A549 (cell line): ENCODE measurements at places on chromosomes 7 and 10. TPM values are rescaled to one million over a fixed set of nuclear protein-coding genes. Genes with fewer than 3 reads are reported as not detected.

- peak; percentile 58 for DNase-seq
These were observed 201.0 kb upstream of the IMMP2L start for GRCh38 chr7:111763221-111763801.

DNA sequence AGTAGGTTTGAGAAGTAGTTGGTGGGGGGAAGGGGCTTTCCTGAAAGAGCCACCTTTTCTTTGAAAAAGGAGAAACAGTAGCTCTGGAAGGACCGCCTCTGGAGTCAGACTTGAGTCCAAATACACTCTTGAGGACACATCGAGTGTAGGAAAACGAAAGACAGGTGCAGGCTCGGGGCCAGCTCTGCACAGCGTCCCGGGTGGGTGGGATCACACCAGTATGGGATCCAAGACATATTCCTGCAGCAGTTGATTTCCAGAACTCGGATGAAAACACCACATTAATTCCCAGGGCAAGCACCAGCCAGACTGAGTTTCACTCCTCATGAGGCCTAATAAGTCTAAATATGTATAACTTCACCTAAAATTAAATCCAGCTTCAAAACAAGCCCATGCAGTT, 61.4 kb downstream of the ASB13 start:
- DNase-seq: no peak

GRCh38 chr7:19834566-19834965, 61.1 kb upstream of the TMEM196 start:
- DNase-seq: no peak

DNA sequence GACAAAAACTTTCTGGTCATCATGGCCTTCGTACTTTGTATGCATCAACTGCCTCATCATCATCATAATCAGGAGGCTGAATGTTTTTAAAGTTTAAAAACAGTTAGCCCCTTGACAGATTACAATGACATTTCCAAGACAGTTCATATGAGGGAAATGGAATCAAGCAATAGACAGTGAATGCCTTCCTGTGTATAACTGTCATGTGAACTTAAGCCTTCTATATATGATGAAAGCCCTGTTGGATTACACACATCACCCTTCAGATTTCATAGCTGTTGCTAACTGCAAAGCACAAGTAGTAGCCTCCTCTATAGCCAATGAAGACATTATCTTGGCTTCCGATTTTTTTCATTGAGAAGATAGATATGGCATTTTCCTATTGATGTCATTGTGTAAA, 154.0 kb downstream of the PLXDC2 start:
- DNase-seq: no peak

DNA sequence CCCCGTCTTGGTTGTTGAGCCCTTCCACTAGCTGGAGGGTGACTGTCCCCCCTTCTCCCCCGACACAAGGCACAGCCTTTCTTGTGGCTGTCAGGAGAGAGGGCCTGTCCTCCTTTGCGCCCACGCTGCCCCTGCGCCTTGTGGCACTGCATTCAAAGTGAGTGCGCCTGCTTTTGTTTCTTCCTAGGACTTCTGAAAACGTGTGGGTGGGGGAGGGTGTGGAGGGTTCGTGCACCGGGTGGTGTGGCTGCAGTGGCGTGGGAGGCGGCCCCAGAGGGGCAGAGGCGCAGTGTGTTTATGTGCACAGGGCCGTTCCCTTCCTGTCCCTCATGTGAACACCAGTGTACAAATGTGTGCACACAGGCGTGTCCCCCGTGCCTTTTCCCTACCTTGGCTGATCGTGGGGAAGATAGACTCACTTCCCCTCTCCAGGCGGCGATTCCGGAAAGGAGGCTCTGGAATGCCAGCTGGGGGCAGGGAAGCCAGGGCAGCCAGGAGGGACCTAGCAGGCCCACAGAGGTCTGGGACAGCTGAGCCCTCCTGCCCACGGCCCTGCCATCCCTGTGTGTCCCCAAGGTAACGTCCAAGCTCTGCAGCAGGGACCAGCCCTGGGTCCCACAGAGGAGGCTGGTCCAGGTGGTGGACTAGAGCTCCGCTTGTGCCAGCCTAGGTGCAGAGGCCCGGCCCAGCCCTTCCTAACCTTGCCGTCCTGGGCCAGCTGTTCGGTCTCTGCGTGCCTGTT, 88.8 kb downstream of the LHPP start:
- no peak for DNase-seq

DNA sequence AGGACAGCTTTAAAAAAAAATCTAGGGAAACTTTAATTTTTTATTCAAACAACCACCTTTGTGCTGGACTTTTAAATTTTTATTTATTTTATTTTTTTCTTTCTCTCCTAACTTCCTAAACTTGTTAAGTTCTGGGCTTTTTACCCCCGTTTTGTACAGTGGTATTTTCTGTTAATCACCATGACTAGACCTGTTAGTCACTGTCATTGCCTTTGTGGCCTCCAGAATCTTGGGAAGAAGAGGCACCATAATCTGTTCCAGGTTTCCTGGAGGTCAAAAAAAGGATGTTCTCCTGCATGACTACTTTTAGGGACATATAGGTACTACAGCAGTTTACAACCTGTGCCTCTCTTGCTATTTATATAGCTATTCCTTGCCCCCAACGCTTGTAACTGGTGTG, 31.1 kb upstream of the DDX50 start:
- no peak for DNase-seq

DNA sequence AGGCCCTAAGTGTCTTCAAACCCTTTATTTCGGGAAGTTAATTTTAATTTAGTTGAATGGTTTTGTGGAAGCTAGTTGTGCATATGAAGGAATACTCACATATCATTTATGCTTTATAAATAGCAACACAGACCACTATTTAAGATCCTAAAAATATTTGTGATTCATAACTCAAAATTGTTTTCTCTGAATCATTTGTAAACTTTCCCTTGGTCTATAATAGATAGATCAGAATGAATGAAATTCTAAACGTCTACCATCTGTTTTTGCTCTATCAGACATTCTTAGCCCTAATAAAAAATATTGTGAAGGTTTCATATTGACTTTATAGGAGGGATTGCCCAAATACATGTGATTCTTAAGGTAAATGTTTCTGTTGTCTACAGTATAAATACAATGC, 43.5 kb downstream of the LOXL4 start:
- no peak for DNase-seq

- DNase-seq: no peak
These were observed 177.2 kb downstream of the TAX1BP1 start for GRCh38 chr7:27917119-27917518.

DNA sequence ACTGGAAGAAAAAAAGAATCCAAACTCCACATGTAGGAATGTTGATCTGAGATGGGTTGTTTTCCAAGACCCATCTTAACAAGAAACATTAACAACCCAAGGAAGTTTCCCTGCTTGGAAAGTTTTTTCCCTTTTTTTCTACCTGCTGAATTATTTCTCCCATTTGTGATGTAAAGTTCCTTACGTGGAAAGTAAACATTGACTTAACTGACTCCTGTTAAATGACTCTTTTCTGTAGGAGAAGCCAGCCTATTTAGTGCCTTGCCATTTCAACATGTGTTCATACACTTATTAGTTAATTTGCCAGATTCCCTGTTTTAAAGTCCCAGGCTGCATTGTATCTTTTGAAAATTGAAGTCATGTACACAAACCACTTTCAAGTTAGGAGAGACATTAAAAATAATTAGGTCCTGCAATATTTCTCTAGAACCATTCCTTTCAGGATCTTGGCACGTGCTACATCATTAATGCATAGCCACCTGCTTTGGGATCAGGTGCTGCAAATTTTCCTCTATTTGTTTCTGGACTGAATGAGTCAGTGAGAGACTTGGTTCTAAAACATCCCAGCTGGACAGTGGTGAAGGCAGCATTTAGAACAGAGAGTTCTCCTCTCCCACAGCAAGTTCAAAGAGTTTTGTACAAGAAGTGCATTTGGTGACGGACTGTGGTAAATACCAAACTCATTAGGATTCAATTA, 698.5 kb downstream of the SUGCT start:
- no peak for DNase-seq

DNA sequence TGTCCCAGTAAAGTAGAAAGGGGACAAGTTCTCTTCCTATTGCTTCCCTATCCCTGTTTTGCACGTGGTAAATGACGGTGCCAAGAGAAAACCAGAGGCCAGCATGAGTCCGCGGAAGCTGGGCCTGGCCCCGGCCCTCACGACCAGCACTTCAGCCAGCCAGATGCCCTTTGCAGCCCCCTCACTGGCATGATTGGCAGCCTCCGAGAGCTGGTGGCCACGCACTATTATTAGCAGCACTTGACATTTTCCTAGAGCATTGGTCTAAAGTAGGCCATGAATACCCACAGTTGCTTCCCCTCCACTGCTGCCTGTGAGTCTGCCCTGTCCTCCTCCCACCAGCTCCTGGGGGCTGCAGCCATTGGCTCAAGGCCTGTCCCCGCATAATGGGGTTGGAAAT, 369.1 kb downstream of the PLXNA4 start:
- no peak for DNase-seq

DNA sequence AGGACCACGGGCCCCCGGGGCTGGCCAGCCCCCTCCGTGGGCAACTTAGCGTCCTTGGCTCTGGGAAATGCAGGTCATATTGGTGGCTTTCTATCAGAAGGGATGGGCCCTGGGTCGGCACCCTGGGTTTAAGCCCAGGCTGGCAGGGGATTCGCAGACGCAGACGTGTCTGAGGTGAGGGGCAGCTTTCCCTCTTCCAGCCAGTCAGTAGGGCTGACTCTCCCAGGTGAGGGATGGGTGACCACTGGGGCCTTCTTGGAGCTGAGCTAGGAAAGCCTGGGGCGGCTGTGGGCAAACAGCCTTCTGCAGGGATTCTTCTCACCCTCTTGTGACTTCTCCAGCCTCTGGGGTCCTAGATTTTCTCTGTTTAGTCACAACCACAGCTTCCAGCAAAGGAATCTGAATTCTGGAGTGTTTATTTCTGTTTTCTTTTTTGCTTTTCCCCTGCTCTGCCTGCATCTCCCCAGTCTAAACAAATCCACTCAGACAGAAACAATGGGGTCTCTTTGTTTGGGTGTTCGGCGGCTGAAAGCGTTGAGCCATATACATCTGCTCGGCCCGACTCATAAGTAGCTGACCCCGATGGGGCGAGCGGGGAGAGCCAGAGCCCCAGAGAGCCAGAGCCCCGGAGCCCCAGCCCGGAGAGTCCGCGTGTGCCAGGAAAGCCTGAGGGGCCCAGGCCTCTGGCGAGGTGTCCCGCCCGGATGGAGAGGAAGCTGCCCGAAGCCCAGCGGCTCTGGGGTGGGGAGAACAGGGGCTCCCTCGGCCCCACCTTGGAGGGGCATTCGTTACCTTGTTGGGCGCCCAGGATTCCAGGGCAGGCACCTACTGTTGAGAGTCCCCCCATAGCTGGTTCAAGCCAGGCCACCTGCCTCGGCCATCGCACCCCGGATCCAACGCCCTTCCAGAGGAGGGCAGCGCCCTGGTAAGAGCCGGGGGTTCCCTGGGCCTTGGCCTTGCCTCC, 2.0 kb downstream of the MNX1 start:
- no peak for DNase-seq

DNA sequence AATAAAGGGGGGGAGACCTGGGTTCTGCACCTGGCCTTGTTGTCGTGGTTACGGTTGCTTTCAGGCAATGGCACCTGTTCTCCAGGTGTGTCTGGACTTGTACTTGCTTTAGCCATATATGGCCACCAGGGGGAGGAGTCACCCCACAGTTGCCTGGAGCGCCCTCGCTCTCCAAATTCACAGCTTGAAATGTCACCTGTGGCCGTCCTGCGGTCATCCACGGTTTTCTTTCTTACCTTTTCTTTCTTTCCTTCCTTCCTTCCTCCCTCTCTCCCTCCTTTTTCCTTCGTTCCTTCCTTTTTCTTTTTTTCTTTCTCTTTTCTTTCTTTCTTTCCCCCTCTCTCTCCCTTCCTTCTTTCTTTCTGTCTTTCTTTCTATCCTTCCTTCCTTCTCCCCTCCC, 157.2 kb upstream of the ZNF92 start:
- DNase-seq: peak; percentile 64

DNA sequence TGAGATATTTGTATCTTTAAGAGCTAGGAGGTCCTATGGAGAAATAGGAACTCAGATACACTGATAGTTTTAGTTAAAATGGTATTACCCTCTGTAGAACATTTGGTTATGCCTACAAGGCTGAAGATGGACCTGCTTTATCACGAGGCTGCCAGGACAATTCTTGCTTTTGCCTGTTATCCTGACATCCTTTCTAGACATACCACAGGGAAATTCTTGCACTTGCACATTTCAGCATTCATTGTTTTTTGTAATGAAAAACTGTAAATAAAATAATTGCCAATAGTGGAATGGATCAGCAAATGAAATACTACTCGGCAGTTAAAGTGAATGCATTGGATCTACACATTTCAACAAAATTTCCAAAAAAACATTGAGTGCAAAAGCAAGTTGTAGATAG, 9.7 kb downstream of the COL28A1 start:
- DNase-seq: no peak

DNA sequence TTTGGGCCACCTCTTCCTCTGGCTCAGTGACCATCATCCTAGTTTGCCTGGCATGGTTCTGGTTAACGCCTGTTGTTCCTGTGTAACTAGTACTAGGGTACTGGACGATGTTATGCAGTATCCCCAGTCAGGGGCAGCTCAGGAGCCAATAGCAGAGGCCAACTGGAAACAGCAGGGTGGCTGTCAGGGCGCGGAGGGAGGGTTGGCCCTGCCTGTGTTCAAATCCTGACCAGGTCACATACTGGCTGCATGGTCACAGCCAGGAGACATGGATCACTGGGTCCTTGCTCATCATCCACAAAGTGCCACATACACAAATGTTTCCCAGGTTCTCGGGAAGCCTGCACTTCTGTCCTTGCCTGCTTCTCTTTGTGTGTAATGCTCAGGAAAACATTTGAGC, 12.3 kb upstream of the RBP3 start:
- DNase-seq: no peak

GRCh38 chr7:10672186-10672585, 301.5 kb upstream of the PHF14 start:
- DNase-seq: no peak

GRCh38 chr10:88820748-88821401, 18.3 kb downstream of the LIPM start:
- no peak for DNase-seq

DNA sequence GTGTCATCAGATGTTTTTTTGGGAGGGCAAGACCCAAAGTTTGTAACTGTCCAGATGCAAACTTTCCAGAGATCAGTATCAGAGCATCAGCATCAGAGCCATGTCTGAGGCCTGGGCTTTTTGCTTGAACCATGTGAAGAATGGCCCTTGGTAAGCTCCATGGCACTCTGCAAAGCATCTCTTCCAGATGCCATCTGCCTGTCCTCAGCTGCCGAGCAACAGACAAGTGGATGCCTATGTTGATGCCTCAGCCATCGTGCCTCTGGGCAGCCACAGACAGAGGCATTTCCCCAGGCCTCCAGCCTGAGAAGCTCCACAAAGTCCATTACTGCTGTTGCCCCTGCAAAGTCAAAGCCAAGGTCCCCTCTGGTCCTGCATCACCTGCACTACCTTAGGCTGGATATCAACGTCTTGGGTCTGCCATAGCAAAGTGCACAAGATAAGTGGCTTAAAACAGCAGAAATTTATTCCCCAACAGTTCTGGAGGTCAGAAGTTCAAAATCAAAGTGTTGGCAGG, 670.2 kb upstream of the MKI67 start:
- no peak for DNase-seq

GRCh38 chr7:158368449-158368848, 219.2 kb downstream of the PTPRN2 start:
- DNase-seq: no peak

Gene SPDYE1
- polyA plus RNA-seq: not detected in 3 replicates

Gene PTPN20
- 3.9 to 5.8 TPM (median 5.3 TPM) in 3 replicates for polyA plus RNA-seq

Gene ASAH2B
- 3.9 to 4.9 TPM (median 4.4 TPM) in 3 replicates for polyA plus RNA-seq

Gene TTYH3
- 35.9 to 45.2 TPM (median 43.6 TPM) in 3 replicates for polyA plus RNA-seq

Gene PAX4
- not detected in 3 replicates for polyA plus RNA-seq

Gene ANXA8
- polyA plus RNA-seq: 35.3 to 42.3 TPM (median 38.8 TPM) in 3 replicates
